ENCODE measurements at places on chromosomes 2 and 18. TPM values are rescaled to one million over a fixed set of nuclear protein-coding genes. Genes with fewer than 3 reads are reported as not detected.
A peak's percentile ranks its signal among the peaks of the same experiment; 100 is the strongest.

Gene RIT2
- total RNA-seq: not detected

Gene NTSR2
- 4.2 TPM for total RNA-seq

Gene GCG
- not detected for total RNA-seq

Gene ING5
- 61.7 TPM for total RNA-seq

Gene TOGARAM2
- 35.0 TPM for total RNA-seq

GRCh38 chr2:45992021-45992740 is 305.0 kb upstream of the EPAS1 start:
- H3K4me3 ChIP-seq: no peak overlapping the region
- no peaks in the 10 kb centered on the region for H3K4me1 ChIP-seq
- H3K27ac ChIP-seq: no peak overlapping the region
- no peaks in the 10 kb centered on the region for H3K36me3 ChIP-seq
- DNase-seq: peak; percentile 40
- no peaks in the 10 kb centered on the region for H3K27me3 ChIP-seq

- no peaks in the 10 kb centered on the region for H3K4me1 ChIP-seq
- DNase-seq: no peak
- H3K4me3 ChIP-seq: no peak overlapping the region
- no peak overlapping the region for H3K27ac ChIP-seq
These were observed 62.7 kb upstream of the NT5C1B start for GRCh38 chr2:18651842-18652774.

DNA sequence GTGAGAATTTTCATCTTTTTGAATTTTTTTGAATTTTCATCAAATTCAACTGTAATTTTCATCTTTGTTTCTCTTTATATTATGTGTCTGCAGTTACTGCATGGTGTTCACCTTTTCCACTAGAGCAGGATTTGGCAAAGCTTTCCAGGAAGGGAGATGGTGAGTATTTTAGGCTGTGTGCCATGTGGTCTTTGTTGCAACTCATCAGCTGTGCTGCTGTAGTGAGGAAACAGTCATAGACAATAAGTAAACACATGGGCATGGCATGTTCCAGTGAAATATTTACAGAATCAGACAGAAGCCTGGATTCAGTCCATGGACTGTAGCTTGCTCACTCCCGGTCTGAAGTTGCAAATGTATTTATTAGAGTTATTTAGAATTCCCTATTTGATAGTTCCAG is 120.4 kb downstream of the DCDC2C start:
- no peaks in the 10 kb centered on the region for H3K27me3 ChIP-seq
- H3K4me1 ChIP-seq: no peaks in the 10 kb centered on the region
- no peak overlapping the region for H3K27ac ChIP-seq
- H3K4me3 ChIP-seq: no peak overlapping the region

DNA sequence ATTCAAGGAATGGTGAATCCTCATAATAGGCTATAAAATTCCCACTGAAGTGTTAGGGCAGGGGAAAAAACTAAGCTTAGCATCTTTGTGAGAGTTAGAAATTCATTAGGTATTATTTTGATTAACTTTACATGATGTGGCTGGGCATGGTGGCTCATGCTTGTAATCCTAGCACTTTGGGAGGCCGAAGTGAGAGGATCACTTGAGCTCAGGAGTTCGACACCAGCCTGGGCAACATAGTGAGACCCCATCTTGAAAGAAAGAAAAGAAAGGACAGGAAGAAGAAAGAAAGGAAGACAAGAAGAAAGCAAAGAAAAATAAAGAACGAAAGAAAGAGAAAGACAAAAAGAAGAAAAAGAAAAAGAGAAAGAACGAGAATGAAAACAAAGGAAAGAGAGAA is 40.0 kb downstream of the SNRPD1 start:
- no peaks in the 10 kb centered on the region for H3K27me3 ChIP-seq
- H3K4me3 ChIP-seq: no peak overlapping the region
- H3K36me3 ChIP-seq: peaks cover 13% of the 10 kb centered on the region
- no peaks in the 10 kb centered on the region for H3K4me1 ChIP-seq

DNA sequence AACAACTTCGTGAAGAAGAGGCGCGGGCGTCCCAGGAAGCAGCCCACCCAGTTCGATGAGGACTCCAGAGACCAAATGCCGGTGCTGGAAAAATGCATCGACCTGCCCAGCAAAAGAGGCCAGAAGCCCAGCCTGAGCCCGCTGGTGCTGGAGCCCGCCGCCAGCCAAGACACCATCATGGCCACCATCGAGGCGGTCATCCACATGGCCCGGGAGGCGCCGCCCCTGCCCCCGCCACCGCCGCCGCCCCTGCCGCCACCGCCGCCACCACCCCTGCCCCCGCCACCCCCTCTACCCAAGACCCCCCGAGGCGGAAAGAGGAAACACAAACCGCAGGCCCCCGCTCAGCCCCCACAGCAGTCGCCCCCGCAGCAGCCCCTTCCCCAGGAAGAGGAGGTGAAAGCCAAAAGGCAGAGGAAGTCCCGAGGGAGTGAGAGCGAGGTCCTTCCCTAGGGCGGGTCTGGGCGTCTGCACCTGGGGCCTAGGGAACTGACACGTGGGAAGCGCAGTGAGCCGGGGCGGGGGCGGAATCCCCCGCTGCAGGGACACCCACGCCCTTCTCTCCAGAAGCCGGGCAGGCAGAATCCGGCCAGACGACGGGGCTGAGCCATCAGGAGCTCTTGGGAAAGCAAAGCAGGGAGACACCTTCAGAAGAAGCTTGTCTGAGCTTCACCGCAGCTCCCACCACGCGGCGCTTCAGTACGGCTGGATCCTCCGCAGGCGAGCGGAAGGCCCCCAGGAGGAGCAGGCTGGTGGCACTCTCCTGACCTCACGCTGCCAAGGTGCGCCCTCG is 382.8 kb downstream of the SETBP1 start:
- H3K36me3 ChIP-seq: no peaks in the 10 kb centered on the region
- no peaks in the 10 kb centered on the region for H3K4me1 ChIP-seq
- H3K4me3 ChIP-seq: no peak overlapping the region
- no peak for DNase-seq

DNA sequence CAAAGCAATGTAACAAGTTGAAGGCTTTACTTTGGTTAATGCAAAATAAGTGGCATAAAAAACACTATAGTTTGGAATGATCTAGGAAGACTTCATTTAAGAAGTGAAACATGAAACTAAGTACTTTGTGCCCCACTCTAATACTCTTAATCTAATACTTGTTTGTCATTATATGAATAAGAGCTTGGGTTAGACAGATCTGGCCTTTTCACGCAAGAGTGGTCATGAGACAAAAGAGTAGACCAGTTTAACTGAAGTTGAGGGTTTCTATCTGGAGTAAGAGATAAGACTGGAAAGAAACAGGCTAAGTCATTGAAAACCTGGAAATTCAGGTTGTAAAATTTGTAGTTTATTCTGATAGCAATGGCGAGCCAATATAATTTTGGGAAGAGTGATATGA is 2.8 kb downstream of the SLC30A6 start:
- no peak overlapping the region for H3K4me3 ChIP-seq
- no peak for DNase-seq

DNA sequence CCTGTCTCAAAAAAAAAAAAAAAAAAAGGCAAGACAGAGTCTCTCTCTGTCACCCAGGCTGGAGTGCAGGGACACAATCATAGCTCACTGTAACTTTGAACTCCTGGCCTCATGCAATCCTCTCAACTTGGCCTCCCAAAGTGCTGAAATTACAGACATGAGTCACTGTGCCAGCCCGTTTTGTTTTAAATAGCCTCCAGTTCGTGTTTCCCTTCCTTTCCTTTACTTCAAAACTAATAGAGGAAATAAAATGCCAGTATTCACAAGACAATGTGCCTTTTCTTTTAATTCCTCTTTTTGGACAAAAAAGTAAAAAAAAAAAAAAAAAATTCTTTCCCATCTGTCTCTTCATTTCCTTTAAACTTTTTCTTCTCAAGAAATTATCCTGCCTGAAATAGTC is 54.5 kb upstream of the ACMSD start:
- no peak overlapping the region for H3K4me3 ChIP-seq
- no peak overlapping the region for H3K27ac ChIP-seq
- DNase-seq: no peak
- H3K36me3 ChIP-seq: no peaks in the 10 kb centered on the region
- no peaks in the 10 kb centered on the region for H3K27me3 ChIP-seq
- no peaks in the 10 kb centered on the region for H3K4me1 ChIP-seq

DNA sequence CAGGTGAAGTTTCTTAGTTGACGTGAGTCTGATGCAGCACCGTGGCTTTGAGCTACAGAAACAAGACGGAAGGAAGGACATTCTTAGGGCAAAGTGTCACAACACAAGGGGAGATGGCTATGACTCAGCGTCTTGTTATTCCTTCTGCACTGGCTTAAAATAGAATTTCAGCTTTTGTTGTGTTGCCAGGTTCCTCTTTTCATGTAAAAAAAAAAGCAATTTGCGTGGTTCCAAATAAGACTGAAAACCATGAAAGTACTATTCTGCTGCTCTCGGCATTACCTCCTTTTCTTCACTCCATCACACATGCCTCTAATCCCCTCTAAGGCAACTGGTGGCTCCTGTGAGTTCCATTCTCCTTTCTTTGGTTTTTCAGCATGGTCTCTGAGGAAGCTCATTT is 150.1 kb downstream of the ANTXR1 start:
- H3K27me3 ChIP-seq: no peaks in the 10 kb centered on the region
- H3K36me3 ChIP-seq: no peaks in the 10 kb centered on the region
- no peak overlapping the region for H3K27ac ChIP-seq
- no peaks in the 10 kb centered on the region for H3K4me1 ChIP-seq
